Astrocyte (in vitro differentiated cells and primary cell): ENCODE measurements at places on chromosomes 3 and 15. TPM values are rescaled to one million over a fixed set of nuclear protein-coding genes. Genes with fewer than 3 reads are reported as not detected.

Gene ENTPD3
- total RNA-seq = 0.53 and 0.75 TPM in 2 replicates

DNA sequence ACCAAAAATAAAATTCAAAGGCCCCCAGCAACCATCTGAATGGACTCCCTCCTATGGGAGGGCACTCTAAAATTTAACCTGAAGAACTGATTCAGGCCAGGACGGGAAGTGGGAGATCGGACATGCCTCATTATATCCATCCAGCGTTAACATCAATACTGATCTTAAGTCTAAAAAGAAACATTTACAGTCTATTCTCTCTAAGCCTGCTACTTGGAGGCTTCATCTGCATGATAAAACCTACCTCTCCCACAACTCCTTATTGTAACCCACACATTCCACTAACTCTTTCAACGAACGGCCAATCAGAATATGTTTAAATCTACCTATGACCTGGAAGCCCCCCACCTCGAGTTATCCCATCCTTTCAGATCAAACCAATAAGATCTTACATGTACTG, 68.4 kb downstream of the HERC1 start:
- no peak for DNase-seq

DNA sequence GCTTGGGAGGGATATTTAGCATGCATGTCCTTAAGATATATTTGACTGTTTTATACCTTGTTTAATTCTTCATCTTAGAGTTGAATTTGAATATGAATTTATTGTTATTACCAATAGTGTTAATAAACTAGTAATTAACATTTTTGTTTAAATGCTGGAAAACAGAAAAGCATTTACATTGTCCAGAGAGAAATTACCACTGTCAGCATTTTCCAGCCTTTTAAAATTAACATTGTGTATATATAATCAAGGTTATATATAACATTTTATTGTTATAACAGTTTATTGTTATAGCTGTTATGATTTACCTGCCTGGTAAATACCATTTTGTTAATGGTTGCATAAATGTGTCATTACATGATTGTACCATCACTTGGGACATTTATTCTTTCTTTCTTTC, 8.0 kb upstream of the P4HTM start:
- no peak for DNase-seq

Gene TGM5
- total RNA-seq = 0.16 TPM in 1 of 2 replicates, not detected in the other

Gene TUSC7
- total RNA-seq = not detected in 2 replicates

Gene FBXW12
- not detected in 2 replicates for total RNA-seq

Gene RAMAC
- 44.4 and 44.7 TPM in 2 replicates for total RNA-seq

Gene PCSK6
- 0.36 and 1.3 TPM in 2 replicates for total RNA-seq

Gene BOC
- 20.2 TPM in 2 replicates for total RNA-seq

DNA sequence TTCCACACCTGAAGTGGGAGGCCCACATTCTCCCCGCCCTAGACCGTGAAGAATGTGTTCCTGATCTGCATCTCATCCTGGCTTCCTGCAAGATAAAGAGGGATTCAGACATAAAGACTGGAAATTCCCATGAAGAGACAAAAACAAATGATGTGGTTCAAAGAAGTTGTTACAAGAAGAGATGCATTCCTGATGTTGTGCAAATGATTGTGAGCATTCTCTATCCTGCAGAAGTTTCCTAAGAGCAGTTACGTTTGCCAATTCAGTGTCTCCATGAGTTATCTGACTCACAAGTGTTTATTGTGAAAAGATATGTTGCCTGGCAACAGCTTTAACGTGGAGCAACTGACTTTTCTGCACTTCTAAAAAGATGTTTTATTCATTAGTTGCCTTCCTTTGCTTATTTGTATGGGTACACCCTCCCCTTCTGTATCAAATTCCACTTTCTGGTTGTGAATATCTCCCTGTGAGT, 107.8 kb downstream of the ZIC4 start:
- DNase-seq = peak; percentile 100

GRCh38 chr15:77610731-77611130, 22.0 kb downstream of the LINGO1 start:
- no peak for DNase-seq

Gene PLD1
- 21.5 and 24.0 TPM in 2 replicates for total RNA-seq

DNA sequence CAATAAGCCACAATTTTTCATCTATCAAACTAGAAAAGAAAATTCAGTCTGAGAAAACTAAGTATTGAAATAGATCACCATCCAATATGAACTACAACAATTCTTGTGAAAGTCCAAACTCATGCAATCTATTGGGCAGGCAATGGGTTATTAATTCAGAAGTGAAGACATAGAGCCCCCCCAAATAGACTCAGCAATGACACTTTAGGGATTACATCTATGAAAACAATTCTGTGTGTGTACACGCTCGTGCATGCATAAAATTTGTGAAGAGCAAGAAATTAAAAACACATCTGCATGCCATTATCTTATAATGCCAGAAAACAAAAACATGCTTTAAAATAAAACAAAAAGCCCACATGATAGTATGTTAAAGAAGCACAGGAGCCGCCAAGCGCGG, 151.3 kb downstream of the NR1I2 start:
- DNase-seq = no peak

GRCh38 chr3:49260806-49261324, 16.2 kb downstream of the C3orf62 start:
- DNase-seq = no peak

Gene SLC28A2
- not detected in 2 replicates for total RNA-seq

Gene BCL2A1
- not detected in 2 replicates for total RNA-seq

- DNase-seq = no peak
Observed at GRCh38 chr3:38002940-38003339, 12.4 kb downstream of the VILL start.
